ENCODE measurements at places on chromosomes 3 and 15.

DNA sequence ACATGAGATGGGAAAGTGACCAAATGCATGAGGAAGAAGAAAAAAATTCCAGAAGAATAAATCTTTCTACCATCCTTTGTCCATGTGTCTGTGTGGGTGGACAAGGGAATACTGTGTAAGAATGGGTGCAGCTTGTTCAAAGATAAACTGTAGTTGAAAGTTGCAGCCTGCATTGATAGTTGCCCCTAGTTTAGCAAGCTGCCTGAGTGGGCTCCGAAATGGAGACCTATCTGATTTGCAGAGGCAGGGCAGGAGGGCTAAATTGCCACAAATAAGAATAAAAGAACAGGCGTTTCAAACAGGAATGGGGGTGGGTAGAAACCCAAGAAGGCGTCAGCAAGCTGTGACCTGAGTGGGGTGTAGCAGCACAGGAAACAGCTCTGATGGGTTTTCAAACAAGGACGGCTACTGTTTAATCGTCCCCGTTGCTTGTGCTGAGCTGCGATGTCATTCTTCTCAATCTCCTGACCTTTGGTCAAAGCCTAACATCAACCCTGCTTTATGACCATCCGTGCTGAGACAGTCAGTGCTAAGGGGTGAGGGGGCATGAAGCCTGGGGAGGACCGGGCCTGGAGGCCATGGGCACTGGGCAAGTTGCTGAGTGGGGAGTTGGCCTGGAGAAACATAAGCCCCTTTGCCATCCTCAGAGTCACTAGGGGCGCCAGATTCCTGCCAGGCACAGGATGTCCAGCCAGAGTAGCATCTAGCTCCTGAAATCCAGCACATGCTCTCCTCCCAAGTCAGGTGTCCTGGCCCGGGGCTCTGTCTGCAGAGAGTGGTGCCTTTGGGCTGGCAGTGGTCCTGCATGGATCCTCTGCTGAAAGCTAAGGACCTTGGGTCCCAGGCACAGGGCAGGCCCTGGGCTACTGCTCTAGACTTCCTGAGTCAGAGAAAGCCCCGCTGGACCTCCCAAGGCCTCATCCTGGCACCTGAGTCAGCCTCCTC, 19.2 kb upstream of the C15orf39 start:
- DNase-seq: no peak

- no peak for DNase-seq
Observed at GRCh38 chr15:62469478-62469873, 304.4 kb upstream of the C2CD4B start.

GRCh38 chr15:70856884-70857561, 3.1 kb upstream of the LARP6 start:
- DNase-seq: no peak

DNA sequence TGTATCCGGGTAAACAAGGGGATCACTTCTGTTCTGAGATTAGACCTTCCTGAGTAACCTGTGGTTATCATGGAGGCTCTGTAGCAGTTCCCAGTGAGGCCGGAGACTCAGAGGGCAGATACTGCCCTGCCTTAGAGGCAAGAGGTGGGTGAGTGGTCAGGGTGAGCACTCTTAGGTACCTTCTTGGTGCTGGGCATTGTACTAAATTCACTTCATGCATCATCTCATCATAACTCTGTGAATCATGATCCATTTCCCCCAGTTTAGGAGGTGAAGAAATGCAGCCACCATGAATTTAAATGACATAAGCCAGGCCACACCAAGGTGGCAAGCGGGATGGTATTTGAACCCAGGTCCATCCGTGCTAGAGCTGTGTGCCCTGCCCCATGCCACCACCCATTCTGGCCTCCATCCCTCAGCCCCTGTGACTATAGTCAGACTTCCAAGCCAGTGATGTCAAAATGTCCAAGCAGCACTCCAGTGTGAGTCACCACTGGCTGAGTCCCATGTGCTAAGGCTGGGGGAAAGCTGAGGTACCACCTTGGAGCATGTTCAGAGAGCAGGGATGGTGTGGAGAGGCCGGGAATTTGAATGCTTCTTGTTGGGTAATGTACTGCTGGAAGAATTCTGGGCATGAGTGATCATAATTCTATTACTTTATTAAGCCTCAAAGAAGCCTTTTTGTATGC, 88.8 kb downstream of the EPHB1 start:
- DNase-seq: no peak

- DNase-seq: no peak
Observed at GRCh38 chr3:13887495-13888300, 7.8 kb upstream of the WNT7A start.

DNA sequence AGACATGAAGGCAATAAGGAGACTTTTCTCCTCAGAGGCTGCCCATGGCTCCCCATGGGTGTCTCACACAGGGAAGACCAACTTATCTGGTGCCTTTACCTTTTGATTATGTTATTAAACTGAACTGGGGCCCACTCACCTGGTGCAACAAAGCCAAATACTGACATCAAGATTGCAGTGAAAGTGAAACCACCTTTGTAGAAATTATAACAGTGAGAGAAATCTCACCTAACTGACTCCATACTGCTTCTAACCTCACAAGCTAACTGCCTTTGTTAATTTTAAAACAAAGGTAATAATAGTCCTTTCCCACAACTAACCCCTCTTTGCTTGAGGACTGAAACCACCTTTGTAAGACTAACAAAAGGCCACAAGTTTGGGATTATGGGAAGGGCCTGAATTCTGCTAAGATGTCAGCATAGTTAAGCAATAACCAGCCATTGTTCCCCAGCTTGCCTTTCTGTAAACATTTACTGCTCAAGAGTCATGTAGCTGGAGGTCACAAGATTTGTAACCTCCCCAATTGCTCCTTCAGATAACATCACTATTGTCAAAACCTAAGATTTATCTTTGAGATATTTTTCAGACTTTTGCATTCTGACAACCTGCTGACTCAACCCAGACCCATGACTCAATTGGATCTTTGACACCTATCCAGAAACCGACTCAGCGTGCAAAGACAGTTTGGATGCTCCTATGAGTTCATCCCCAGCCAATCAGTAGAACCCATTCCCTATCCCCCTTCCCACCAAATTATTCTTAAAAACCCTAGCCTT, 420.3 kb upstream of the CFAP20DC start:
- DNase-seq: no peak

DNA sequence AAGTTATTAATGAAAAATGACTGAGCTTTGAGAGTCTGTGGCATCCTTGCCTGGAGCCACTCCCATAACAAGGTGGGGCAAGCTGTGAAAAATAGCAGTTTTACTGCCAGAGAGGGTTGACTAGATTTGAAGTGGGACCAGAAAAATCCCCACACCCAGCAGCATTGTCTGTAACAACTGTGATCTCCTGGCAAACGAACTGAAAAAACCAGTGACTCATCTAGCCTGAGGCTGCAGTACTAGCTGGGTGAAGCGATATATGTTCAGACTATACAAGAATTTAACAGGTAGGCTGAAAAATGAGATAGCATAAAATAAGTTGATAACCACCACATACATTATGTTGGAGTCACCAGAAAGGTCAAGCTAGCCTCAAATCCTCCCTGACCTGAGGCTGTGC, 64.0 kb downstream of the DPH6 start:
- no peak for DNase-seq

DNA sequence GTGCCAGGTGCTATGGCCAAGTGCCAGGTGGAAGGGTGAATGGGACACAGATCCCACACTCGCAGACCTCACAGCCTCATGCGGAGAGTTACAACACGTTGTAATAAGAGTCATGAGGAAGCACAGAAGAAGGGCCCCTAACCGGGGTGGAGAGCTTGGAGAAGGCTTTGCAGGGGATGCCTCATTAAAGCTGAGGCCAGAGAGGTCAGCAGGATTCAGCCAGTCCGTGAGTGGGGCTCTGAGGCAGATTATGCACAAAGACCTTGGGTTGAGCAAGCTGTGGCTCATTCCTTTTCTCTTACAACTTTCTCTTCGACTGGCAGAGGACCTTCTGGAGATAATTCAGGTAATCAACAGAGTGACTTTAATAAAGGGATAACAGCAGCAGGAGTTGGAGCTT, 65.3 kb upstream of the SNRK start:
- DNase-seq: no peak

DNA sequence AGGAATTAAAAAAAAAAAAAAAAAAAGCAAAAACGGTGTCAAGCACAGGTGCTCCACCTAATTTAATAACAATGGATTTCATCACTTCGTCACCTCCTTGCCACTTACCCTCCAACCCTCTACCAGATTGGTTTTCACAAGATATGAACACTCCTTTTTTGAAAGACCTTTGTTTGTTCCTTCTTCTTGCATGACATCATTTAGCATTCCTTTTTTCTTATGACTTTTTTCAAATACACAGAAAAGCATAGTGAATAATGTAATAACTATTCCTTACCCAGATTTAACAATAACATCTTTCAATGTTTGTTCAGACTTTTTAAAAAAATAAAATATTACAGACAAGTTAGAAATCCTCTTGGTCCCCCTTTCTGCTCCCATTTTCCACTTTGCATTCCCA, 16.3 kb downstream of the COL6A6 start:
- DNase-seq: no peak

DNA sequence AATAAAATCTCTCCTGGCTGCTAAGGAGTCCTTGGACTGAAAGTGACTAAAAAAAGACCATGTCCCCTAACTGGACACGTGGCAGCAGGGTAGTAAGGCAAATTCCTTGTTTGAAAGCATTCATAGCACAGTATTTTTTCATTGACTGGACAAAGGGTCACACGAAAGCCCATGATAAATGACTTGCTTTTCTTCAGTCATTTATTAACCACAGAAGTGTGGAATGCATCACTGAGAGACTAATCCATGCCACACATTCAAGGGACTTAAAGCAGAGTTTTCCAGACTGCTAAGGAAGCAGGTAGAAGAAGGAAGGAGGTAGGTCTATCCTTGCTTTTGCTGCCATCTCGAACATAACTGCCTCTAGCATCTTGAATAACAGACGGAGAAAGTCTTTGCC, 31.2 kb downstream of the CASR start:
- DNase-seq: no peak

DNA sequence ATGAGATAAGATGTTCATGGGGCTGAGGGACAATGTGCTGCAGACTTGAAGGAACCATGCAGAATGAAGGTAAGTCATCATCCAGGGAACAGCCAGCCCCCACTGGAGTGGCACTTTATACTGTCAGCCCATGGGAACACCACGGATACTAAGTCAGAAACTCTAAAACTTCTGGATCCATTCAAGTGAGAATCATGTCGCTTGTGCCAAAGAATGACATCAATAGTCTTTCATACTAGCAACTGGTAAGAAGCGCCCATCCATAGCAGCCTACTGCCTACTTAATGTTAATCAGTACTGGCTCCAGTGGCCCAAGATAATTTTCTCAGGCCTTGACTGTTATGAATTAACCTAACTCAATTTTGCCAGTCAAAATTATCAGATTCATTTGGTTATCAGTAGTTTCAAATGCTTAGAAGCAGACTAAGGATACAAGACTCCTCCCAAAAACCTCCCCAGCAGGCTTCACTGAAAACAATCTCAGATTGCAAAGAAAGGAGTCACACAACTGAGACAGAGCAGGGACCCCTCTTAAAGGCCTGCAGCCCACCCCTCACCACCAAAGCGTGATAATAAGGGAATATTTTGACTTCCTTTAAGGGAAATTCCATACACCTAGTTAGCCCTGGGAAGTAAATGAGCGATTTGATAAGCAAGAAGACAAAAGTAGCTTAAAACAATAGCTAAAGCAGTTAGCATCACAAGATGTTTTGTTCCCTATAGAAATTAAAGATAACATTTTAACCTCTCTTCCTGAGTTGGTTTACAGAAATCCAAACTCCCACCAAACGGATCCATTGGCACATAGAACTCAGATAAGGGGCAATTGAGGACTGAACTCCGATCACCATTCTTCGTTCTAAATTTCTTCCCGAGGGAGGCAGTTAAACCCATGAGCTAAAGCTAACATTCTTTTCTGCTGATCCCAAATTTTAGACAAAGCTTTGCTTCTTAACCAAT, 98.8 kb downstream of the TGFBR2 start:
- DNase-seq: no peak

DNA sequence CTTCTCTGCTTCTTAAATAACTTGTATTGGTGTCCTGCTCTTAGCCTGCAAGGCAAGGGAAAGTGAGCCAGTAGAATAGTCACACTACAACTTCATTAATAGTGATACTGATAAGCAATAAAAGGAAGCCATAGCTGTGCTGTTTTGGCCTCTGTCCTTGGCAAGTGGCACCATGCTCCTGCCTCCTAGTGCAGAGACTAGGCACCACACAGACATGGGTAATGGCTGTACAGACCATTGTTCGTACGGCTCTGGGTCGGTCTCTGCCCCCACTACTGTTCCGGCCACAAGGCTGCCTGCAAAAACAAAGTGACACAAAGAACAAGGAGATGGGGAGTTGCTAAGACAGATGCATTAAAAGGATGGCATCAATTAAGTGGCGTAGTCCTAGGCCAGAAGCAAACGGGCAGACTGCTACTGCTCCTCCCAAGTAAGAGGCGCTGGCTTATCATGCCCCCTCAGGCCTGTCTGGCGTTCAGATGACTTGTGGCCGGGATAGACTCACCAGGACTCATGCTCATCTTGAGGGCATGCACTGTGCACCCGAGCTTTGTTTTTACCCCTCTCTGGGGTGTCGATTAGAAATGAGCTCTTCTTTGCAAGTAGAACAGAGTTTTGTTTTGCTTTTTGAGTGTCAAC, 75.6 kb downstream of the TRAK1 start:
- DNase-seq: no peak

DNA sequence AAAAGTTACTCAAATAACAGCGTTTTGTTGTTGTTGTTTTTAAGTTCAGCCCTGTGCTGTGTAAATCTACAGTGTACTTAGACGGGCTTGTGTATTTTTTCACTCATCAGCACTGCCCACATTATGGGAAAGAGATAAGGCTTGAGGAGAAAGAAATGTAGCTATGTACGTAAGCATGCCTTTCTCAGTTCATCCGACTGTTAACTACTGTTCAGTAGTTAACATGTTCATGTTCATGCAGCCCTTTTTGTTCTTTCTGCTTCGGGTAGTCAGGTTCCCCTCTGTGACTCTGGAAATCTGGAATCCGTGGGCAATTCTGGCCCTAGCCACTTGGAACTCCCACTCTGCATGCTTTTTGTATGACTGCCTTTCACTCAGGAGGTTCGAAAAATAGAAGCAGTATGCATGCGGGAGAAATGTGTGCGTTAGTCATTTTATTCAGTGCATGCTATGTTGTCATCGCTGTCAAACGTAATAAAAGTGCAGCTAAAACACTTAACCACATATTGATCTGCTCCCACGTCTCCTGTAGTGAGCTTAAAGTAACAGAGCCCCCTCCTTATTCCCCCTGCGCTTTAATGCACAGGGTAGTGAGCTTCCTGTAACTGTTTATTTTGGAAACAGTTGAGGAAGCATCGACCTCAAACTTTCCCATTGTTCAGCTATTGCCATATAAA, 283.1 kb upstream of the NR2F2 start:
- DNase-seq: peak; percentile 45

DNA sequence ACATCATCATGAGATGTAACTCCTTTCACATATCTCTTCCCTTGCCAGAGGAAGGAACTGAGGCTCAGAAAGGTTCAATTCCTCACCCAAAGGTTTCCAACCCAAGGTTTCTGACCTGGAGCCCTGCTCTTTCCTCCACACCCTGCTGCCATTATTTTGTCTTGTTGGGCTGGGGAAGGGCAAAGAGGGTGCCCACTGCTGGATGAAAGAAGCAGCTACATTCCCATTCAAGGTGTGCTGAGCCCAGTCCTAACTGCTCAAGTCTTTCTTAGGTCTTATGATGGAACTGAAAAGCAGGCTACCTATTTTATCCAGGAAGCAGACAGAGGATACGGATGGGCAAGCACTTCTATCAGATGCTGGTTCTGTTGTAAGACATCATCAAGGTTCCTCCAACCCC, 258.0 kb upstream of the CTDSPL start:
- no peak for DNase-seq

- DNase-seq: no peak
Observed at GRCh38 chr3:41482134-41482533, 282.8 kb downstream of the CTNNB1 start.

GRCh38 chr3:126956866-126957650, 25.9 kb upstream of the PLXNA1 start:
- no peak for DNase-seq

Measured in MV-4-11 (cell line).